ENCODE measurements at places on chromosomes 7 and 10.

GRCh38 chr7:105916603-105917002 is 40.2 kb upstream of the ATXN7L1 start:
- DNase-seq, result no peak

GRCh38 chr7:7148798-7149481 is 33.4 kb upstream of the C1GALT1 start:
- DNase-seq, result no peak

GRCh38 chr10:27258838-27259812 is 18.5 kb upstream of the ACBD5 start:
- DNase-seq, result peak; percentile 31

GRCh38 chr10:89263091-89263490 is 11.5 kb upstream of the LIPA start:
- no peak for DNase-seq

DNA sequence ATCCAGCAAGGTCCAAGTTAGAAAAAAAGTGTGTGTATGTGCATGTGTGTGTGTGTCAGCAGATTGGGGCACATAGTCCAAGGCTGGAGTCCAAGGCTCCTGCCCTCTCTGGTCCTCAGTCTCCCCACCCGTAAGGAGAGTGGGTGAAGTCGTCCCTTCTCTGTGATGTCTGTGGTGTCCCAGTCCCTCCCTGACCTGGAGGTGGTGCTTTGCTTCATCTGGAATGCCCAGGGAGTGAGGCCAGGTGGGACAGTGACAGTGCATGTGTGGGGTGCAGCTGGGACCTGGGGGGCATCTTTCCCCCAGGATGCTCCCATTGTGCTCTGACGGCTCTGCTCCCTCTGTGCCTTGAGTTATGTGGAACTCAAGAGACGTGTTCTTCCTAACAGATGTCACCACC is 18.0 kb downstream of the AQP1 start:
- DNase-seq, result peak; percentile 9

GRCh38 chr10:88459530-88459929 is 123.6 kb downstream of the RNLS start:
- DNase-seq, result no peak

- no peak for DNase-seq
Measured at GRCh38 chr10:132564690-132565089, 27.1 kb downstream of the INPP5A start.

DNA sequence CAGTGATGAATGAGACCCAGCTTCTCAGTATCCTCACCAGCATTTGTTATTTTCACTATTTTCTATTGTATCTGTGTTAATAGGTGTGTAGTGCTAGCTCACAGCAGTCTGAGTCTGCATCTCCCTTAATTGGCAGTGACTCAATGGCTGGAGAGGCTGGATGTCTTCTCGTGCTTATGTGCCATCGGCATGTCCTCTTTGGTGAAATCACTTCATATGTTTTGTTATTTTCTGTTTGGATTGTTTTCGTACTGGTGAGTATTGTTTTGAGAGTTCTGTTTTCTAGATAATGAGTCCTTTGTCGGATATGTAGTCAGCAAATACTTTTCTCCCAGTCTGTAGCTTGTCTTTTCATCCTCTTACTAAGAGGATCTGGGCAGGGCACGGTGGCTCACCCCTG is 66.1 kb downstream of the AMZ1 start:
- no peak for DNase-seq

DNA sequence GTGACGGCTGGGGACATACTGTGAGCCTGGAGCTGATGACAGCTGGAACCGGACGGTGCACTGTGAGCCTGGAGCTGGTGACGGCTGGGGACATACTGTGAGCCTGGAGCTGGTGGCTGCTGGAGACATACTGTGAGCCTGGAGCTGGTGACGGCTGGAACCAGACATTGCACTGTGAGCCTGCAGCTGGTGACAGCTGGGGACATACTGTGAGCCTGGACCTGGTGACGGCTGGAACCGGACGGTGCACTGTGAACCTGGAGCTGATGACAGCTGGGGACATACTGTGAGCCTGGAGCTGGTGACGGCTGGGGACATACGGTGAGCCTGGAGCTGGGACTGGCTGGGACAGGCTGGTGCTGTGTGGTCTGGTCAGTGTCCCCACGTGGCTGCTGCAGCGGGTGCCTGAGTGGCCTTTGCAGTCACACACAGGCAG is 47.9 kb downstream of the PTPRN2 start:
- DNase-seq, result no peak

- no peak for DNase-seq
Measured at GRCh38 chr7:108051454-108051853, 48.5 kb upstream of the LAMB1 start.

- DNase-seq, result no peak
Measured at GRCh38 chr7:27605283-27605682, 57.4 kb downstream of the HIBADH start.

- no peak for DNase-seq
Measured at GRCh38 chr7:150432915-150433892, 17.2 kb upstream of the GIMAP8 start.

- DNase-seq, result no peak
Measured at GRCh38 chr7:103660455-103661371, 214.7 kb upstream of the SLC26A5 start.

DNA sequence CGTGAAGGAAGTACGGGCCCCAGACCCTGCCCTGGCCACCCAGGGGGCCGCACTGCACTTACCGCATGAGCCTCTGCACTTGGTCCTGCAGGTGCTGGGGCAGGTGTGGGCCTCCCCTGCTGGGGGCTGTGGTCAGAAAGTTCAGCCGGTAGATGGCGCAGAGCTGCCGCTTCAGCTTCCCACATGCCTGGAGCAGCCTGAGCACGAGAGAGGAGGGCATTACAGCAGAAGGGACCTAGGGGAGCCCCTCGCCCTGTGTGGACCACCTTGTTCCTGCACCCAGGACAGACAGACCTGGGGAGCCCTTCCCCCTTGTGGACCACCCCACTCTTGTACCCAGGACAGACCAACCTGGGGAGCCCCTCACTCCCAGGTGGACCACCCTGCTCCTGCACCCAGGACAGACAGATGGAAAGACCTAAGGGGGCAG is 8.7 kb upstream of the PYROXD2 start:
- no peak for DNase-seq

DNA sequence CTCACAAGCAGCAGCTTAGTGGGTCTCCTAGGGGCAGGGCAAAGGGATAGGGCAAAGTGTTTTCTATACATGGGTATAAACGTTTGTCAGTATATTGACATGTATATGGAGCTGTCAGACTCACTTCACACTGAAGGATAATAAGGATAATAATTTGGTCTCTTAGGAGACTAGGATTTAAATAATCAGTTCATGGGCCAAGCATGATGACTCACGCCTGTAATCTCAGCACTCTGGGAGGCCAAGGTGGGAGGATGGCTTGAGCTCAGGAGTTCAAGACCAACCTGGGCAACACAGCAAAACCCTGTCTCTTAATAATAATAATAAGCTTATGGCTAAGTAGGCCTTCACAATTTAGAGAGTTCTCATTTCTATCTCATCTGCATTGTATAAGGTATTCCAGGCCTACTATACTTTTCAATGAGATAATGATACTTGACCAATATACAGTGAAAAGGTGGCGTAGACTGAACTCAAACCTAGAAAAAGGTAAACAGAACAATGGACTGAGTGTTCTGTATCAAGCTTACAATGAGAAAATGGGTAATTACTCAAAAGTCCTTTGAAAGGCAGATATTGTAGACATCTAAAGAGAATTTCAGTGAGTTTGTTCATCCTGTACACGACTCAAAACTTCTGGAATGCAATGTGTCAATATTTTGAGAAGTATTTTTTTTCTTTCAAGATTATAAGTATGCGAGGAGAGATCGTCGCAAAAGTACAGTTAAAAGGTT is 7.0 kb downstream of the GSAP start:
- DNase-seq, result no peak

DNA sequence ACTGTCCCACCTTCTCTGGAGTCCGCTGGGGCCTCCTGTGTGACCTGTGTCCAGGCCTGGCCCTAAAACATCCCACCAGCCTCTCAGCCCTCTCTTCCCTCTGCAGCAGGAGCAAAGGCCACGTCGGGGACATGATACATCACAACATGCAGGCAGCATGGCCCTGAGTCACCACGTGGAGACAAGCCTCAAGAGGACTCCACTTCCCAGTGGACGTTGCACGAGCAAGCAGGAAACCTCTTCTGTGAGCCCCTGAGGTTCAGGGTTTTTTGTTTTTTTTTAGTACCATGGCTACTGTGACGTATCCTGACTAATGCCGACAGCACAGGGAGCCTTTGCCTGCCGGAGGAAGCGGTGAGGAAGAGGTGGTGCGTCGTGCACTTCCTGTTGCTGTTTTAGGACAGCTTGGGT is 165.9 kb downstream of the DNAJB6 start:
- DNase-seq, result peak; percentile 49

- DNase-seq, result no peak
Measured at GRCh38 chr7:138999414-138999813, 18.2 kb upstream of the KIAA1549 start.

DNA sequence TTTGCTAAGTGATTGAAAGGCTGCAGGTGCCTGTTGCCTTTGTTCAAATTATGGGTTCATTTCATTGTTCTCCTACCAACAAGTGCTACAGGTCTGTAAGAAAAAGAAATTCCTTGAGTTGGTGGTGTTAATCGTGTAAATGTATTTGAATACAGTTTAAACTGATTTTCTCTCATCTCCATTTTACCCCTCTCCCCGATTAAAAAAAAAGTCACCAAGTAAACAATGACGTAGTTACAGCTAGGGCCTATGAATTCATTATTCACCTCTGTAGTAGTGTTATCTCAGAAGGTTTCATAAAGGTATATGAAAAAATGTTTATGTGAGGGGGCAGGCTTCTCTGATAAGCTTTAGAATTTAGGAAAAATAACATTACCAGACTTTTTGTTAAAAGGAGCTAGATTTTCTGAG is 1.1 kb downstream of the REEP3 start:
- no peak for DNase-seq

DNA sequence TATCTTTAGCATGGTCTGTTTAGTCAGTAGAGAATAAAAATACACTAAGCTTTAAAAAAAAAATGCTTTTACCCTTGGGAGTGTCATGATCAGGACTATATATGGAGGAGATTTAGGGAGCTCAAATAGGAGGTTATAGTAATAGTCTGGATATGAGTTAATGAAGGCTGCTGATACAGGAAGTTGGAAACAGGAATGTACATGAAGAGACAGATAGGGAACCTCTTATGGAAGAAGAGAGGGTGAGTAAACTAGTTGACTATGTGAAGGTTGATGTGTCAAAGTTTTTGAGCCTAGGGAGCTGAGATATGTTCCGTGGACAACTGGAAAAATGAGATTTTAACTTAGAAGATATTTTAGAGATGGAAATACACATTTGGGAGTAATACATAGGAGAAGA is 472.0 kb upstream of the FZD8 start:
- no peak for DNase-seq

- peak; percentile 65 for DNase-seq
Measured at GRCh38 chr10:5976512-5977470, 552 bp downstream of the IL15RA start.

GRCh38 chr7:65798111-65799075 is 74.5 kb upstream of the VKORC1L1 start:
- DNase-seq, result no peak

DNA sequence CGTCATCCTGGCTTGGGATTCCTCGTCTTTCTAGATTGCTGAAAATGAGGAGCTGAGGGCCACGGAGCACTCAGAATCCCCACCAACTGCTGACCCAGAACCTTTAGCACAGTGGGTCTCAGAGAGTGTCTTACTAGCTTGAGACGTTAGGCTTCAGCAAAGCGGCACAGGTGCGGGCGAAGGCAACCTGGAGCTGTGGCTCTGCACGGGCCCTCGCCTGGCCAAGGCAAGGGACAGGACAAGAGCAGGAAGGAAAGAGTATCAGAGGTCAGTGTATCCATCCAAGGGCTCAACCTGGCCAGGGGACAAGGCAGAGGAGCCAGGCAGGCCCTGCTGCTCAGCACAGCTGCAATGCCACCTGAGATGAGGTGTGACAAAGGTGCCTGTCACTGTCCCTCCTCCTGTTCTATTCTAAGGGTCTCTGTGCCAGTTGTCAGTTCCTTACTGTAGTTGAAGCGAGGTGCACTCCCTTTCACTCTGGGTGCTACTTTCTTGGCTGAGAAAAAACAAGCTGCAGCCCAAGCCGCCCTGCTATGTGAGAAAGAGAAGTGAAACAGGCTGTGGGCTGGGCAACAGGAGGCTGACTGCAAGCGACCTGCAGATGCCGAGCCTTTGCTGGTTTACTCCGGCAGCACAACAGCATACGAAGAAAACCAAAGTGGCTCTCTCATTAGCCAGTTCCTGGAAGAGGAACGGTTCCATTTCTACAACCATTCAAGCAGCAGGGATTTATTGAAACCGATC is 33.3 kb upstream of the KDM7A start:
- peak; percentile 66 for DNase-seq

DNA sequence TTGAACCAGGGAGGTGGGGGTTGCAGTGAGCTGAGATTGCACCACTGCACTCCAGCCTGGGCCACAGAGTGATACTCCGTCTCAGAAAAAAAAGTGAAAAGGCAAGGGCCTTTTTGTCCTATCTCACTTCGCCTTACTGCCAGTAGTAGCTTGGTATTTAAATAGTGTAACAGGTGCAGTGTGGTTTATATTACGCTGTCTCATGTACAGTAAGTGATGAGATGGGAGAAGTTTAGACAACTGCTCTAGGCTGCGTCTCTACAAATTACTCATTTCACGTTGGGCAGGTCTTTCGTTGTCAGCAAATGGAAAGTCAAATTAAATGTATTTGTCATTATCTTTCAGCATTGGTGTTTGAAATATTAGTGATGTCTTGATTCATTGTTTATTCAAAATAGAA is 15.5 kb upstream of the PFKFB3 start:
- no peak for DNase-seq

- no peak for DNase-seq
Measured at GRCh38 chr10:17624996-17625395, 7.8 kb upstream of the HACD1 start.

- DNase-seq, result no peak
Measured at GRCh38 chr10:18743926-18744325, 84.7 kb downstream of the ARL5B start.

DNA sequence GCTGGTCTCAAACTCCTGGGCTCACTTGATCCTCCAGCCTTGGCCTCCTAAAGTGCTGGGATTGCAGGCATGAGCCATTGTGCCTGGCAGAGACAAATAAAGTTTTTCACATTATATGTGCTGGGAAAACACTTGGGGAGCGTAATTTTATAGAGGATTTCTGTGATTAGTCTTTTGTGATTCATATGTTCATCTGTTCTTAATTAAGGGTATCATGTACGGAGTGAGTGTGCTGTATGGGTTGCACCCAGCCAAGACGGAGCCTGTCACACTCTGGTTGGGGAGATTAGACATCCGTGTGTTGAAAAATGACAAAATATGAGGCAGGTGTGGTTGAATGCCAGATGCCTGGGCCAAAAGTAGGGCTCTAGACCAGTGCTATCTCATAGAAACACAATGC is 10.3 kb downstream of the ADRB1 start:
- DNase-seq, result no peak

GRCh38 chr7:3683546-3684539 is 382.8 kb downstream of the SDK1 start:
- no peak for DNase-seq

- no peak for DNase-seq
Measured at GRCh38 chr7:40299097-40299496, 164.3 kb downstream of the SUGCT start.

- no peak for DNase-seq
Measured at GRCh38 chr7:113373863-113374262, 255.5 kb upstream of the SMIM30 start.

All from stimulated activated CD4-positive, alpha-beta T cell treated with anti-CD3 and anti-CD28 coated beads, Interleukin-2, amount 100 ng/mL, for 24 hours (primary cell).